ENCODE measurements at places on chromosomes 7 and 10. TPM values are rescaled to one million over a fixed set of nuclear protein-coding genes. Genes with fewer than 3 reads are reported as not detected.

GRCh38 chr7:158818325-158819213 lies 10.7 kb downstream of the ESYT2 start:
- DNase-seq = peak; percentile 100

GRCh38 chr7:25314731-25315267 lies 86.5 kb upstream of the NPVF start:
- DNase-seq = no peak

DNA sequence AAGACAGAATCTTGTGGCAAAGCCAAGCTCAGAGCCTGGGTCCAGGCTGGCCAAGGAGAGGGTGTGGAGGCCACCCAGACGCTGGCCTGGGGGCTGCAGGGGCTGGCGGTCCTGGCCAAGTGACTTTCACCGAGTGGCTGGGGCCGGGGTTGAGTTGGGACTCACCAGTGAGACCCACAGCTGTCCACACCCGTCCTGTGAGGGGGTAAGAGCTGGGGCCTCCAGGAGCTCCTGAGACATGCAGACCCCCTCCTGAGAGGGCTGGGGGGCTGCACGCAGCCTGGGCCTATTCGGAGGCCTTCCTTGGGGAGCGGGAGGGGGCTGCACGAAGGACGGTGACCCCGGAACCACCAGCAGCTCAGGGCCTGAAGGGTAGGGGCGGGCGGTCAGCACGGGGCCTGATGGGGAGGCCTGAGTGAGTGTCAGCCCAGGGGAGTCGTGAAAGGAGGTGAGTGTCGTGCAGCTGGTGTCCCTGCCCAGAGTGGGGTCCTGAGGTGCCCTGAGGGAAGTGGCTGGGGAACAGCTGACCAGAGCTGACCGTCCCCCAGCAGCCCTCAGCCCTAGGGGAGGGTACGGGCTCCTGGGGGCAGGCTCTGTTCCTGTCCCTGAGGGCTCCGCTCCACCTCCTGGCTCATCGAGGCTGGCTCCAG lies 100.9 kb downstream of the FOXL3 start:
- DNase-seq = no peak

- peak; percentile 96 for DNase-seq
Measured at GRCh38 chr10:14074062-14074884, 256.5 kb downstream of the FRMD4A start.

DNA sequence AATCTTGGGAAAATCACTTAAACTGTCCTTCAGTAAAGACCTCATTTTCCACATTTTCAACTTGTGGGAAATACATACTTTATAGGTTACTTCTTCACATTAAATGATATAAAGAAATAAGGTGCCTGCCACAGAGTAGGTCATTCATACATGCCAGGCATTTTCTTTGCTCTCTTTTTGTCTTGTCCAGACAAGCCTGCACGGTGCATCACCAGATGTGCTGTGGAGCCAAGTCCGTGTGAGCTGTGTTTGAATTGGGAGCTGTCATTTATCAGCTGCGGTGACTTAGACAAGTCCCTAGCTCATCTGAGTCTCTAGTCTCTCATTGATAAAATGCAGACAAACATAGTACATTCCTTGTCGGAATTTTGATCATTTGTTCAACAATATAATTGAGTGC lies 432.9 kb downstream of the SORCS3 start:
- DNase-seq = no peak

- DNase-seq = no peak
Measured at GRCh38 chr7:26370011-26370410, 78.3 kb downstream of the SNX10 start.

GRCh38 chr7:72063330-72063729 lies 348.8 kb downstream of the CALN1 start:
- DNase-seq = no peak

DNA sequence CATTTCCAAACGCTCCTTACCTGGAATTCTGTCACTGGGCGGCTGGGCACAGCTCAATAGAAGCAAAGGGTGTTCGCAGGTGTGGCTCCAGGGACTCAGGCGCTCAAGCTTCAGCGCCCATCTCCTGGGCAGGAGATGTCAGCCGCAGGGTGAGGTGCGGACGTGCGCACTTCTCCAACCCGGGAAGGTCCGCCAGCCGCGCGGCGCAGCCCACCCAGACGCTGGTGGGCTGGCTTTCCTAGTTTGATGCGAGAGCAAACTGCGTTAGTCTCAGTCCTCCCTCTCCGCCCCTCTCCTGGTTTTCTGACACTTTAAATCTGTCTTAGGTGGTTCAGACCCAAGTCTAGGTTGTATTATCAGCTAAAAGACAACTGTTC lies 267 bp downstream of the CALCR start:
- DNase-seq = no peak

- DNase-seq = no peak
Measured at GRCh38 chr7:131937868-131938267, 381.4 kb upstream of the PODXL start.

DNA sequence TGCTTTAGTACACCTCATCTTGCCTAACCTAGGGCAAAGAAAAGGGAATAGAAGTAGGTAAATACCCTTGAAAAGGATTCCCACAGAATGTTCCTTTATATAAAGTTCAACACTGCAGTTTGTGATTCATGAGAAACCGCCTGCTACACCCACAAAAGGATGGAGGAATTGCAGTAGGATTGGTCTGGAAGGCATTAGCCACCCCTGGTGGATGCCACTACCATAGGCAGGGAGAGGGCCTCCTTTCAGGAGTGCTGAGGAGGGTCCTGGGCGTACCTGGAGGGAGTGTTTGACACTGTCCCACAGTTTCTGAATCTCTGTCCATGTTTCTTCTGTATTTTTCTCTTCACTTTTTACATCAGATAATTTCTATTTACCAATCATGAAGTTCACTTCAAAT lies 221.8 kb upstream of the TMEM72 start:
- peak; percentile 60 for DNase-seq

DNA sequence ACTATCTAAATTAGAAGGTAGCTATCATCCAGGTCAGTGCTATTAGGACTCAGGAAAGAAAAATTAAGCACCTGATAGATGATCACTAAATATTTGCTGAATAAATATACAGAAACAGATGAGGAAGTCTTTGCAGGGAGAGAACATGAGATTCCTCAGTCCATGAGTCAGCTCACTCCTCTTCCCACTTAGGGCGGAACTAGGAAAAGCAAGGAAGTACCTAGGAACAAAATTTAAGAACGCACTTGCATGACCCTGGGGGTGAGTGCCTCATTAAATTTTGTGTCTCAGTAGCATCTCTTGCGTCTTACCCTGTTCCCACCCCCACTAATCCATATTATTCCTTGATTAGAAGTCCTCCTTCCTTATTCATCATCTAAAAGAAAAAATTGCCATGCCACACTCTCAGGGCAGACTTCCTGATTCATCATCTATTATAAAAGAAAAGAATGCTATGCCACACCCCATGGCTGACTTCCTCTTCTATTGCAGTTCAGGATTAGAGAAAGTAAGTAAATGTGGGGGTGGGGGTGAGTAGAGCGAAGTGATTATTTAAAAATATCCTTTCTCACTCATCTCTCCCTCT lies 208.8 kb downstream of the THSD7A start:
- DNase-seq = no peak

DNA sequence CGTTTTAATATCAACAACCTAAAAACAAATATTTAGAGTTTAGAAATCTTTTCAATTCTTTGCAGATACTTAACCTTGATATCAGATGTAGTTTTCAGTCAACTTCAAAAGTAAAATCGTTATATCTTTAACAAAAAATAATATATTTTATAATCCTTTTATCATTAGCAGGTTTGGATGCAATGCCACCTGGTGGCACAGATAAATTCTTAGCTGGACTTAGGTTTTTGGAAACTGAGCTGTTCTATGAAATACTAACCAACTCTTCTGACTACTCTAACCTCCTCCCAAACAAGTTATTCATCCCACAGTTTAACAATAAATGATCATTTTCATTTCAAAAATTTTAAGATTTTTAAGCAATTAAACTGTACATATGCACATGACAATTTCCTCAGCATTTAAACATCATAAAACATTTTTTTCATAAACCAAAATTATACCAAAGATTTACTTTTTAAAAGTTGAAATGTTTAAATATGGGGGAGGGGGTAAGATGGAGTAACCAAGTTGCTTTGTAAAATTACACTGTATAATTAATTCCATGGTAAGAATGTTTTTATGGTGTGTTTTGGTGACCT lies 56.9 kb downstream of the HIBADH start:
- peak; percentile 74 for DNase-seq

GRCh38 chr7:72446591-72447462 lies 34.7 kb upstream of the CALN1 start:
- no peak for DNase-seq

GRCh38 chr7:80924090-80924489 lies 5.2 kb upstream of the SEMA3C start:
- DNase-seq = no peak

GRCh38 chr10:102919246-102919959 lies 1.3 kb downstream of the CNNM2 start:
- no peak for DNase-seq

DNA sequence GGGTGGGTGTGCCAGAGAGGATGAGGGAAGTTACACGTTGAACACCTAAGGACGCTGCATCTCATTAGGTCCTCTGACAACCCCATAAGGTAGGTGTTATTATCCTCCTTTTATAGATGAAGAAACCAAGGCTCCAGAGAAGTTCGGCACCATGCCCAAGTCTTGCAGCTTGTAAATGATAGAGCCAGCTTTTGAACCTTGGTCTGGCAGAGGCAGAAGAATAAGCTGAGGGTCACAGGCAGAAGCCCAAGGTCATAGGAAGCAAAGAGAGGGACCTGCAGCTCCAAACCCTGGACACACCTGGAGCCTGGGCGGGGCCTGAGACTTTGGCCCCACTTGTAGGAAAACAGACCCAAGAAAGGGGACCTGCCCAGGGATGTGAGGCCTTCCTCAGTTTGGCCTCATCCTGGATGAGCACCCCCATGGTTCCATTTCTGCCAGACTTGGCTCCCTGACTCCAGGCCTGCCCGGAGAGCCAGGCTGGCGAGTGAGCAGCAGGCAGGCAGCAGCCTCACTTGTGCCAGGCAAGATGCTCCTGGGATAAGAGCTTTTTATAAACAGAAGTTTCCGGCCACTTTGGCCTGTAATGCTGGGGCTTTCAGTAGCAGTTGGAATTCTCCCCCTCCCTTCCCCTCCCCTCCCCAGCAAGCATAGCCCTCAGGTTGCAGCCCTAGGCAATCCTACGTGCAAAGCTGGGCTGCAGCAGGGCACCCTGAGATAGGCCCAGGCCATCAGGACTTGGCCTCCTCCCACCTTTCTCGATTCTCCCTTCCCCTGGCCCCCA lies 2.4 kb downstream of the KCNH2 start:
- peak; percentile 56 for DNase-seq

GRCh38 chr7:4416396-4417056 lies 265.6 kb upstream of the FOXK1 start:
- no peak for DNase-seq

DNA sequence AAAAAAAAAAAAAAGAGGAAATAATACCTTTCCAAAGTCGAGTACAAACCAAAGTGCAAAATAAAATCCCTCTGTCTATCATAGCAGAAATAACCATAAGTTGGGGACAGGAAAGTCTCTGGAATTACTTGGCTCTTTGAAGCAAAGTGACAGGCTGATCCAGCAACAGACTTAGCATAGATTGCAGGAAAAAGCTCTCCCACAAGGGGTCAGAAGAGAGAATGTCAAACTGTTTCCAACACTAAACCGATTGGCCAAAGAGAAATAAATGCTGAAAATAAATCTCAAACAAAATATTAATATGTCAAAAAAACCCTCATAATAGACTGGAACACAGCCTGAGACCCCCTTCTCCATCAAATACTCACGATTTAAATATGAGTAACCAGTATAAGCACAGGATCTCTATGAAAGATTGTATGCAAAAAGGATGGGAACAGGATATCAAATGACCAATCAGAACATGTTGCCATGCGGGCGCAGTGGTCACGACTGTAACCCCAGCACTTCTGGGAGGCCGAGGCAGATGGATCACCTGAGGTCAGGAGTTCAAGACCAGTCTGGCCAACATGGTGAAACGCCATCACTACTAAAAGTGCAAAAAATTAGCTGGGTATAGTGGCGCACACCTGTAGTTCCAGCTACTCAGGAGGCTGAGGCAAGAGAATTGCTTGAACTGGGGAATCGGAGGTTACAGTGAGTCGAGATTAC lies 1000.7 kb upstream of the LRRN3 start:
- DNase-seq = peak; percentile 4

DNA sequence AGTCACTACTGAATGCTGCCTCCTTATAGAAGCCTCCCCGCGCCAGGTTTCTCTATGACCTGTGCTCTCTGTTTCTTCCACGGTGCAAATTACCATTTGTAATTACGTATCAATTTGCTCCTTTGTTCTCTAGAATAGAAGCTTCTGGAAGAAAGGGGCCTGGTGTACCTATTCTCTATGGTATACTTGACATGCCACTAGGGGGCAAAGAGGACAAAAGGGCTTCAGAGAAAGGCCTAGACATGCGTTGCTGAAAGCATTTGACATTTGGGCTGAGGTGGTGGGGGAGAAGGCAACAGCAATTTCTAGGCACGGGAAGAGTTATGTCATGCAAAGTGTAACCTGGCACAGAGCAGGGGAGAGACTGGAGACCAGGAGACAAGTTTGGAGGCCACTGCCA lies 148.7 kb downstream of the WDR11 start:
- DNase-seq = no peak

DNA sequence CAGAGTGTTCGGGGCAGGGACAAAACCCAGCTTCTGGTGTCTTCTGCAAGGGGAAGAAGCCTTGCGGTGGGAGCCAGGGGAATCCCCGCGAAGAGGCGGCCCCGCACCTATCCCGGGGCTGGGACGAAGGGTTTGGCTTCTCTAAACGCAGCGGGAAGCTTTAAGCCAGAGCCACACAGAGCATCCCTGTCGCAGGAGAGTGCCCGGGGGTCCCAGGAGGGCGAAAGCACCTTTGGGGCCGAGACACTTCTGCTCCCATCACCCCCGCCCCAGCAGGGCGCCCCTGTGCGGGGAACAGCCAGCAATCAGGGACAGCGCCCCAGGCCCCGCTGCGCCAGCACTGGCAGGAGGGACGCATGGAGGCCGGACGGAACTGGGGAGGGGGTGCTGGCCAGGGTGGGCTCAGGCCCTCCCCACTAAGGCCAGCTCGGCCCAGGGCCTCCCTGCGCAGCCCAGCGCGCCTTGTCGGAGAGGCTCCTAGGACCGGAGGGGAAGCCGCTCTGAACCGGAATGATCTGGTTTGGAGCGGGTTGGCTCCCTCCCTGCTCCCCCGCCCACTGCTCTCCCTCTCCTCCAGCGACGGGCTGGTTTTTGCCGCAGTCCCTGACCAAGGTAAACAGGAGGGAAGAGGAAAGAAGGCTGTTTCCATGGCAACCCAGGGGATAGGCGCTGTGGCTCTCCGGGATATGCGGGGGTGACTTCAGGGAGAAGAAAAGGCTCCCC lies 63.9 kb downstream of the TMEM209 start:
- DNase-seq = no peak

GRCh38 chr10:71068861-71069271 lies 143.5 kb upstream of the UNC5B start:
- DNase-seq = peak; percentile 59

GRCh38 chr7:148397551-148397950 lies 193.0 kb upstream of the C7orf33 start:
- DNase-seq = no peak

- no peak for DNase-seq
Measured at GRCh38 chr10:47058032-47058702, 146.9 kb downstream of the PTPN20 start.

The ZNF425 gene
- 3.1 TPM for total RNA-seq

The DNAJB12 gene
- total RNA-seq = 18.8 TPM

The NUTM2B gene
- 0.32 TPM for total RNA-seq

The ST8SIA6 gene
- total RNA-seq = not detected

The HOXA1 gene
- 8.2 TPM for total RNA-seq

The OR6B1 gene
- not detected for total RNA-seq

The CHST12 gene
- 8.5 TPM for total RNA-seq

The INHBA gene
- total RNA-seq = 2.1 TPM

The CRTAC1 gene
- not detected for total RNA-seq

The STRIP2 gene
- total RNA-seq = 12.1 TPM

The SEMA3C gene
- total RNA-seq = 116 TPM

The FOXI2 gene
- total RNA-seq = not detected

The HERC4 gene
- total RNA-seq = 95.5 TPM
